ENCODE measurements at places on chromosomes 3 and 15.

GRCh38 chr3:86793786-86794185 is 197.2 kb downstream of the VGLL3 start:
- no peak for DNase-seq

DNA sequence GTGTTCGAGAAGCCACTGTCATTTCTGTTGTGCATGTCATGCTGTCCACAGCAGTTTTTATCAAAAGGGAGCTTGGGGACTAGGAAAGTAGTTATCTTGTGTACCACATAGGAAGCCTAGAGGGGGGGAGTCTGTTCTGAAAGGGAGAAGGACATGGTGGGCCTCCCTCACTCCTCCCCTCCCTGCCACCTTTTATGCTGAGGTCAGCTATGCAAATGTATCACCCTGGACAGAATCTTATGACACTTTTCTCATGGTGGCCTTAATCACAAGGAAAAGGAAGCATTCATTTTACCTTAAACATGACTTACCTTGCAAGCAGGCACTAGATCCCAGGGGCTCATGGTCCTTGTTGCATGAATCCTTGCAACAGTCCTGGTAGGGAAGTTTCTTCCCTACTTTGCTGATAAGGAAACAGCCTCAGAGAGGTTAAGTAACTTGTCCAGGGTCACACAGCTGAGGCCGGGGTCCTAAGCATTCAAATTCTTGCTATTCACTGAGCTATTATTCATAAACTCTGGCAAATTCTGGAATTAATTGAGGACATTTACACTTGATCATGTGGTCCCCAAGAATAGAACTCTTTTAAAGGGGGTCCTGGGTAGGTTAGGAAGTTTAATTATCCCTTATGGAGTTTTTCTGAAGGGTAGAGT is 81.1 kb upstream of the SLC6A1 start:
- no peak for DNase-seq

GRCh38 chr15:84387086-84387485 is 151.5 kb downstream of the GOLGA6L4 start:
- DNase-seq: no peak

GRCh38 chr15:52727815-52728214 is 48.6 kb upstream of the ATOSA start:
- no peak for DNase-seq

- peak; percentile 41 for DNase-seq
Observed at GRCh38 chr3:111541911-111542483, at the start of gene CD96. Gene CD96 (plus strand): TSS chr3:111542197. CDS start chr3:111542249, 52 bp downstream.

GRCh38 chr3:63324621-63325020 is 46.5 kb downstream of the SYNPR start:
- DNase-seq: no peak

- DNase-seq: no peak
Observed at GRCh38 chr15:64634576-64635498, 140.6 kb downstream of the RBPMS2 start.

- no peak for DNase-seq
Observed at GRCh38 chr3:53821631-53822121, 24.5 kb downstream of the CHDH start.

GRCh38 chr3:42216302-42216701 is 49.7 kb downstream of the CCK start:
- no peak for DNase-seq

DNA sequence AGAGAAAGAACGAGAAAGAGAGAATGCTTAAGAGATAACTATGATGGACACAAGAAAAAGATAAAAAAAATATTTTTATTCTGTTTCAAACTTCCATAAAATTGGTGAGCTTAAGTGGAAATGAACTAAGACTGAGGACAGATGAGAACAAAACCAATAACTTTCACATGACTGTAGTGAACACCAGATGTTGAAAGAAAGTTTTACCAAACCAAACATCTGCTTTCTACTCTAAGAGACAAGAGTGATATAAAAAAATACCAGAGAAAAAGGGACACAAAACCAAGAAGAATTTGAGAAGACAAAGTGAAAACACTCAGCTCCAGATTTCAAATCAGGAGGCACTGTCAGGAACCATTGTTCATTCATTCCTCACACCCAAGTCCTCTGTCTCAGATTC is 147.9 kb downstream of the IMPG2 start:
- no peak for DNase-seq

- DNase-seq: no peak
Observed at GRCh38 chr3:197024881-197025735, 4.5 kb downstream of the MELTF start.

- DNase-seq: no peak
Observed at GRCh38 chr15:63909819-63910437, 76.2 kb upstream of the HERC1 start.

- no peak for DNase-seq
Observed at GRCh38 chr3:53071882-53072431, 26.1 kb upstream of the SFMBT1 start.

GRCh38 chr15:68315495-68316031 is 38.0 kb downstream of the FEM1B start:
- no peak for DNase-seq

GRCh38 chr3:69926385-69926784 is 73.1 kb upstream of the SAMMSON start:
- DNase-seq: no peak

- no peak for DNase-seq
Observed at GRCh38 chr3:42663581-42664437, 10.3 kb downstream of the ZBTB47 start.

DNA sequence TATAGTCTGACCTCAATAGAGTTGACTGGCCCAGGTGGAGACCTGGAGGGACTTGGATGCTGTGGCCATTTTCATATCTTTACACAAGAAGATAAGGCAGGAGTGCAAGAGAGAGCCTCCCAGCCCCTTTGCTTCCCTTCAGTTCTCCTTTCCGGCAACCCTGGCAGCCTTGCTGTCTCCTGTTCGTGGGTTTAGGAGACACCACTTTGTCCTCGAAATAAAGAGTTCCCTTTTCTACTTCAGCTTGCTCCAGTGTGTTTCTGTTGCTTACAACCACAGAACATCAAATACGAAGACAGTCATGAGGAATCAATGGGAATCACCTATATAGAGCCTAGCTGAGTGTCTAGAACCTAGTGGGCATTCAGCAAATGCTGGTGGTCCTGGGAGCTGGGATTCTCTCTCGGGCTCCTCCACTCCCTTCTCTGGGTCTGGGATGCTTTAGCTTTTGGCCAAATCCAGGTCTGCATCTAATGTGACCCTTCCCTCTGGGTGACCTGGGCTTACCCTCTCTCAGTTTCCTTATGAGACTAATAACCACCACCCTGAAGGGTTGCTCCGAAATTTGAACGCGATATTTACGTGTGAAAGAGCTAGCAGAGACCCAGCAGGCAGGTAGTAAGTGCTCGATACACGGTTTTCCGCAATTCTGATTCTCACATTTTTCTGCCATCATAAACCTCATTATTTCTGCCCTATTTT is 44.5 kb downstream of the PCSK6 start:
- no peak for DNase-seq

GRCh38 chr3:141421639-141422319 is 53.5 kb downstream of the ZBTB38 start:
- DNase-seq: no peak

DNA sequence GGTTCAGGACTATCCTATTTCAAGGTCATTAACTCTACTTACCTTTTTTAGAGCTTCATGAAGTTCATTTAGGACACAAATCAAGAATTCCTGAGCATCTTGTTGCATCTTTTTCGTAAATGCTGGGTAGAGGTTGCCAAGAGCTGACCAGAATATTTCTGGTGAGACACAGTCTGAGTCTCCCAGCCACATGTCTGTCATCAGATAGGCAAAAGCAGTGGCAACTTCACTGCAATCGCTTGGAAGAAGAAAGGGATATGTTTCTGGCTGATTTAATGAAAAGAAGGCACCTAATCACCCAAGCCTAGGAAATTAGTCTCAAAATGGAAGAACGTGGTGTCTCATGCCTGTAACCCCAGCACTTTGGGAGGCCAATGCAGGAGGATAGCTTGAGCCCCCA is 2.9 kb downstream of the USP50 start:
- no peak for DNase-seq

DNA sequence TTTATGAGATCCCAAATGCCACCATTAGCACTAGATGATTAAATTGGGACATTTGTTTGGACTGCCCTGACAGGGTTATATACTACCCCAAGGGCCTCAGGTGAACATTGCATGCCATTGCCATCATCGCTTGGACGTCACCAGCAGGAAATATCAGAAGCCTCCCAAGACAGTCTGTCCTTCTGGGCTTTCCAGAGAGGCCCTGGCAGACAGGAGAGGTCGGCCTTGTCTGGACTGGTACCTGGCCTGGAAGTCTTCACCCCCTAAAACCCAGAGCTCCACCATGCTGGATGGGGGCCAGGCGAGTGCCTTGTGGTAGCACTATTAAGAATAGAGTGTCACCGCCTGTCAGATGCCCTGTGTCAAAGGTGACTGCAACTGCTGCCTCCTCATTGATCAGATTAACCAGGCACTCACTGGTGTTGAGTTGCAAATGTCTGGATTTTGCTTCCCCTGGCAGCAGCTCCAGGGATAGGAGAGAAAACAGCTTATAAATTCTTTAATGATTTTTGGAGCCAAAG is 324.1 kb upstream of the RASGRP1 start:
- no peak for DNase-seq
